GM23248 (cell line): ENCODE measurements at places on chromosomes 1 and 21. TPM values are rescaled to one million over a fixed set of nuclear protein-coding genes. Genes with fewer than 3 reads are reported as not detected.

- DNase-seq = peak; percentile 57
Observed at GRCh38 chr1:170261669-170262068, 115.9 kb downstream of the NTMT2 start.

GRCh38 chr1:170864238-170864637 lies 71.1 kb upstream of the MROH9 start:
- DNase-seq = peak; percentile 14

GRCh38 chr1:226882631-226883409 lies 12.4 kb downstream of the PSEN2 start:
- peak; percentile 45 for DNase-seq

DNA sequence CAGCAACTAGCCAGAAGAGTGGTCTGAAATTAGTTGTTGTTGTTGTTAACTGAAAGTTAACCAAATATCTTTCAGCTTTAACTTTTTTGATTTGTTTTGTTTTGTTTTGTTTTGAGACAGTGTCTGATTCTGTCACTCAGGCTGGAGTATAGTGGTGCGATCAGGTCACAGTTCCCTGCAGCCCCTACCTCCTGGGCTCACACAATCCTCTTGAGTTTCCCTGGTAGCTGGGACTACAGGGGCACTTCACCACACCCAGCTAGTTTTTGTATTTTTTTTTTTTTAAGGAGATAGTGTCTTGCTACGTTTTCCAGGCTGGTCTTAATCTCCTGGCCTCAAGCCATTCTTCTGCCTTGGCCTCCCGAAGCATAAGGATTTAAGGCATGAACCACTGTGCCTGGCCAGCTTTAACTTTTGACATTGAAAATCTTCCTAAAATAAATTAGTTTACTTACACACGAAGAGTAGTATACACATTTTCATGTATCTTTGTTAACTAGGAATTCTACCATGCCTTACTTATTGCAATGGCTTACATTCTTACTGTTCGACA lies 45.0 kb downstream of the GNG12 start:
- DNase-seq = no peak

DNA sequence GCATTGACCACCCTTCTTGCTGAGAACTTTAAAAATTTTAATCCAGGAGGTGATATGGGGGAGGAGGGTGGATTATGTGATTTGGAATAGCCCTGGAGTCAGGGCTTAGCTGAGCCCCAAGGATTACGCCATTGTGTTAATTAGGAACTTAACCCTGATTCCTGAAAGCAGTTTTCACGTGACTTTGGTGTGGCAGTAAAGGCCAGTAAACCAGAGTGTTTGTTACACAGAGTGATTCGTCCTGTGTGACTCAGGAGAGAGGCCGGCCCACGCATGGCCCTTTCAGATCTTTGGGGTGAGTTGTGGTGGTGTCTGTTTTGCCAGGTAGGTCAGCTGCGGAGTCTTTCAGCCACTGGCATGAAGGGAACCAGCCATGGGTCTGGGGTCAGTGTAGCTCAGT lies 107.6 kb downstream of the NOS1AP start:
- peak; percentile 65 for DNase-seq

DNA sequence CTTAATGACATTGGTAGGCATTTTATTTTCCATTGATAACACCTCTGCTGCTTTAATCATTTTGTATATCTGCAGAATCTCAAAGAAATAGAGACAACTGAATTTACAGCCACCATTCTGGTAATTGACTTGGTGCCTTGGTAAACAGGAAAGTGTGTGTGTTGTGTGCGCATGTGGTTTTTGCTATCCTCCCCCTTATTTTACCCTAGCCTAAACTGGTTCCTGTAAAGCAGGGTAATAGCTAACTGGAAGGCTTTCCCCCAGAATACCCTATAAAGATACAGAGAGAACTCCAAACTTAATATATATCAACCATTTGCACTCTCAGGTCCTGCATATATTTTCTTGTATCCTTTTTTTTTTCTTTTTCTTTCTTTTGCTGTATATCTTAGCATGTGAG lies 149.5 kb upstream of the ADGRL4 start:
- DNase-seq = no peak

GRCh38 chr1:181033128-181033798 lies 520 bp upstream of the MR1 start:
- DNase-seq = peak; percentile 70

DNA sequence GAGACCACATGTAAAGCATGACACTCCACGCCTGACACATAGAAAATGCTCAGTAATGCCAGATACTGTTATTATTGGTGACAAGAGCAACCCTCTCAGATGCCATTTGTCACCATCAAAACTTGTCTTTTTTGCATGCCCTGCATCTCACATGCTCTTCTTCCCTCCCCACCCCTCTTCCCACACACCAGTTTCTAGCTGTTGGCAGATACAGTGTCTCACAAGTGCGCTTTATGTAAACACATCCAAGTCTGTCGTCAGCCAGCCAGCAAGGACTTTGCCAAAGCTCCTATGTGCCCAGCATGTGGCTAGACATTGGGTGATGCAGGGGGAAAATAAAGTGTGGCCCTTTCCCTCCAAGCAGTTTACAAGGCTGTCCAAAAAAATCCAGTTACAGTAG lies 44.9 kb upstream of the EPHA8 start:
- DNase-seq = no peak

DNA sequence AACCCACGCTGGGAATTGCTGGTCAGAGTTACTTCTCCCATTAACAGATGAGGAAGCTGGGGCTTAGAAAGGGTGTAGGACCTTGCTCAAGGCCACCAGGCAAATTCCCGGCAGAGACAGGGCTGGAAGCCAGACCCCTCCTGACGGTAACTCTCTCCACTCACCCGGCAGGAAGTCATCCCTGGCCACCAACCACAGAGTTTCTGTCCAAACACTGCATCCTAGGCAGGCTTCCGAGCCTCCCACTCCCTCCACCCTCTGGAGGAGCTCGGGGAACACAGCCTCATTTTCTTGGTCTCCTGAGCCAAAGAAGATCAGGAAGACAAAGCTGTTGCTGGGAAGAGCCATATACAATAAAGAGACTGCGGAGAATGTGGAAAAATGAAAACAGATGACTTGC lies 25.0 kb upstream of the ZNF436 start:
- peak; percentile 91 for DNase-seq

DNA sequence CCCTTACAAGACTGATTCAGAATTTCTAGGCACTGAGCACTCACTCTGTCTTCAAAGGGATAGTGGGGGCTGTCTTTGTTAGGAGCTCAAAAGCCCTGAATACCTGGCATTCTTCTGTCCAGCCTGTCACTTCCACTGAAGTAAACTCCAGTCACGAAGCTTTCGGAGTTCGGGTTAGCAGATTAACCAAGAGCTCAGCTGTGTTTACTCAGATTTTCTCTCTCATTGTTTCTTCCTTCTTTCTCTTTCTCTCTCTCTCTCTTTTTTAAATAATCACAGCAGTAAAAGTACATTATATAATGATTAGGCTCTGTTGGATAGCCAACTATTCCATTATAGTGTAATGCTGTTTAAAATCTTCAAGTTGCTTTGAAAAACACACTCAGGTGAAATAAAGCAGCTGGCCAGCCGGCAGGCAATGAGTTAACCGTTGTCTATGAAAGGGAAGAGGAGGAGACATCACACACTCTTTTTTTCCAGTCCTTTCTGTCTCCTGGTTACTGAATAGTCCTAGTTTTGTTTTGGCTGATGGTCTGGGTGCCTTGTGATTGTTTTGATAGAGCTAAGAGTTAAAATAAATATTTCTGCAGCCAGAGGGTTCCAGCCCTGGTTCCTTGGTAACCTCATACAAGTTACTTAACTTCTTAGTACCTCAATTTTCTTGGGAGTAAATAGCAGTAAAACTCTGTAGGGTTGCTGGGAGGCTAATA lies 89.8 kb downstream of the ADSS2 start:
- peak; percentile 60 for DNase-seq

DNA sequence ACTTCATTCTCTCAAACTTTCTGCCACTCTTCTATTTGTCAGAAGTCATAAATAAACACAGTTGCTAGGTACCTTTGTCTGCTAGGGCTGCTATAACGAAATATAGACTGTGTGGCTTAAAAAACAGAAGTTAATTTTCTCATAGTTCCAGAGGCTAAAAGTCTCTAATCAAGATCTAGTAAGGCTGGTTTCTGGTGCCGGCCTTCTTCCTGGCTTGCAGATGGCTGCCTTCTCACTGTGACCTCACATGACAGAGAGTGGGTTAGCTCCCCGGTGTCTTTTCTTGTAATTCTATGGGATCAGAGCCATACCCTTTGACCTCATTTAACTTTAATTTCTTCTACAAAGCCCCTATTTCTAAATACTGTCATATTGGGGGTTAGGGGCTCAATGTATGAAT lies 5.9 kb downstream of the PDC start:
- DNase-seq = no peak

GRCh38 chr1:200184196-200184595 lies 156.7 kb downstream of the NR5A2 start:
- peak; percentile 93 for DNase-seq

GRCh38 chr1:151828921-151829320 lies 2.7 kb downstream of the RORC start:
- DNase-seq = peak; percentile 32

DNA sequence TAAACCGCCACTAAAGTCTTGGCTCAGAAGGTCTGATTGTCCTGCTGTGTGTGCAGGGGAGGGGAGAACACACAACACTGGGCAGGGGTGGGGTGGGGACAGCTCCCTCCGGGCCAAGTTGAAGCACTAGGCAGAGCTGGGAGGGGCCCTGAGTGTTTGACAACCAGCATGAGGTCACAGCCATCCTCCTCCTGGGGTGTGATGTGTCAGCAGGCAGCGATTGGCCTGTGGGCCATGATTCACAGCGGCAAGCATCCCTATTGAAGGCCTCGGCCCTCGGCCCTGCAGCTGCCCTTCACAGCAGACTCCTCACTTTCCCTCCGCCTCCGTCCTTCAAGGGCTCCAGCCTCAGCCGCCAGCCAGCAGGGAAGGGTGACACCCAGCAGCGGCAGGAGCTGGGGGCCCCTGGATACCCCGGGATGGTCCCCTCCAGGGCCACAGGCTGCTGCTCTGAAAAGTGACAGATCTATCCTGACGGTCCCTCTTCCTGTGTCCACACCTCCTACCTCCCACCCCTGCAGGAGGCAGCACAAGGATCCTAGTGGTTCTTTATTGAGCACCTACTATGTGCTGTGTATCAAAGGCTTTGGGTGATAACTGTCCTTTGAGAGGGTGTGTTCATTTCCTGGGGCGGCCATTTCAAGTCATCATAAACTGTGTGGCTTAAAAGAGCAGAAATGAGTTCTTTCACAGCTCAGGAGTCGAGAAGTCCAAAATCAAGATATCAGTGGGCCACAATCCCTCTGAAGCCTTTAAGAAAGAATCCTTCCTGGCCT lies 66.0 kb upstream of the SLC25A33 start:
- peak; percentile 98 for DNase-seq

DNA sequence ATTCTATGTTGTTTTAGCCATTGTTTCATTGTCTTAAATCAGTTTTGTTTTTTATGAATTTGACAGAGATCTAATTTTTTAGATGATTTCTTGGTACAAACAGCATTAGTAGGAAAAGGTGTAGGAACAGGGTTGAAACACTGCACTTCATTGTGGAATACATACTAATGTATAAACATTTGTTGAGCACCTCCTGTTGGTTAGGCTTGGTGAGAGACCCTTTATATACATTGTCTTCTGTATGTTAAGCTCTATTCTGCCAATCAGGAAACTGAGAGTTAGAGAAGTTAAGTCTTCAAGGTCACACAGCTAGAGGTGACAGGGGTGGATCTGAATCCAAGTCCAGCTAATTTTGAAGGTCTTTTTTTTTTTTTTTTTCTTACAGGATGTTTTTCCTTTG lies 192.7 kb downstream of the VPS13D start:
- no peak for DNase-seq

DNA sequence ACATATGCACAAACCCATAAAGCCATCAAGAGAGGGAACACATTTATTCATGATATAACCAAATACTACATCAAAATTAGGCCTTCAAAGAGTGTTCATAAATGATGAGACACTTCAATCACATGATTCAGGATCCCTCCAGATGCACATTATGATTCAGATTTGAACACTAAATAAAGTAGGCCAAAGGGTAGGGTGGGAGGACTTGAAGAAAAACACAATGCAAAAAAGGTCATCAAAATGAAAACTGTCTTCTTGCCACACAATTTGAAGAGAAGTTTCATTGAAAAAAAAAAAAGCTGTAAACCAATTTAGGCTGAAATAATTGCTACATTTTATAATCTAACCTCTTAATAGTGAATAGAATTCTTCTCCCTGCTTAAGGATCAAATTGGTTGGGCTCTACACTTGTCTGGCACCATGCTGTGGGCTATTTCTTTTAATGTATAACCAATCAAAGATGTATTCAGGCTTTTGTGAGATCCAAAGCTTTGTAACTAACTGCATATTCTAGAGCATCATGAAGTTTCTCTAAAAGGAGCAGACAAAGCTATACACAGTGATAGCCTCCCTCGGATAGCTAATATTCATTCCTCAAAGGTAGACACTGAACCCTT lies 58.1 kb downstream of the ZSWIM5 start:
- DNase-seq = peak; percentile 17

- DNase-seq = peak; percentile 80
Observed at GRCh38 chr1:50774759-50775351, 185.2 kb downstream of the FAF1 start.

DNA sequence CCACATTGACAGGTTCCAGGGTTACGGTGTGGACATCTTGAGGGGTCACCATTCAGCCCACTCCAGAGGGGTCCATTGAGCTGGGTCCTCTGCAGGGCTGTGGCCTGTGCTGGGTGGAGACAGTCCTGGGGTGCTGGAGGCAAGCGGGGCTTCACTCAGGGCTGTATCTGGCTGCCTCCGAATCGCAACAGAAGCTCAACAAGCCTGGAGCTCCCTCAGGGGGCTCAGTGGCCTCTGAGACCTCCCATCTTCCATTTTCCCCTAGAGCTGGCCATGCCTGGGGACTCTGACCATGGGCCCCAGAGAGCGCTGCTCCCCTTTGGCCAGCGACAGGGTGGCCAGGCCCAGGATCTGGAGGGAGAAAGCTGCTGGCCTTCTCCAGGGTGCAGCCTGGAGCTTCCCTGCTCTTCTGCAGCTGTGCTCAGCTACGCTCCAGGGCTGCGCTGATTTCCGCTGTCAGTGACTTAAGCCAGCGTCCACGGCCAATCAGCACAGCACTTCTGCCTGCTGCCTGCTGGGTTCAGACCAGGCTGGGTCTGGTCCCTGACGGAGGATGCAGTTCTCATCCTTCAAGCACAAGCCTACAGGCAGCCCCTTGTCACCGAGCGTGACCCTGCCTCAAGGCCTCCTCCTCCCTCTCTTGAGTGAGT lies 45.0 kb upstream of the ADARB1 start:
- DNase-seq = peak; percentile 46

GRCh38 chr21:45579383-45580180 lies 37.3 kb upstream of the SLC19A1 start:
- DNase-seq = no peak

DNA sequence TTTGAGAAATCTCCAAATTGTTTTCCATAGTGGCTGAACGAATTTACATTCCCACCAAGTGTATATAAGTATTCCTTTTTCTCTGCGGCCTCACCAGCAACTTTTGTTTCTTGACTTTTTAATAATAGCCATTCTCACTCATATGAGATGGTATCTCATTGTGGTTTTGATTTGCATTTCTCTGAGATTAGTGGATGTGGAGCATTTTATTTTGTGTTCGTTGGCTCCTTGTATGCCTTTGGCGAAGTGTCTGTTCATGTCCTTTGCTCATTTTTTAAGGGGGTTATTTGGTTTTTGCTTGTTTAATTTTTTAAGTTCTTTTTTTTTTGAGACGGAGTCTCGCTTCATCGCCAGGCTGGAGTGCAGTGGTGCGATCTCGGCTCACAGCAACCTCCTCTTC lies 45.1 kb upstream of the MPC2 start:
- peak; percentile 5 for DNase-seq

The CELA2A gene
- not detected in 2 replicates for total RNA-seq

The DDAH1 gene
- total RNA-seq = 162 and 168 TPM in 2 replicates

The CYP2J2 gene
- total RNA-seq = not detected in 2 replicates

The TNFRSF4 gene
- not detected in 2 replicates for total RNA-seq

The PERM1 gene
- not detected in 2 replicates for total RNA-seq

The TNFAIP8L2 gene
- total RNA-seq = not detected in 2 replicates

The RHBDL2 gene
- total RNA-seq = 0.22 TPM in 1 of 2 replicates, not detected in the other

The SPRR1A gene
- not detected in 2 replicates for total RNA-seq

The KLF17 gene
- total RNA-seq = 0.11 and 0.13 TPM in 2 replicates
